Panc1 (cell line): ENCODE measurements at places on chromosomes 4 and X. TPM values are rescaled to one million over a fixed set of nuclear protein-coding genes. Genes with fewer than 3 reads are reported as not detected.

RGS12 gene
- 24.3 TPM for total RNA-seq

GRCh38 chr4:2487632-2488031 is 18.7 kb downstream of the RNF4 start:
- H3K4me3 ChIP-seq: no peak overlapping the region
- H3K27me3 ChIP-seq: no peaks in the 10 kb centered on the region
- H3K36me3 ChIP-seq: no peaks in the 10 kb centered on the region; the same call in 1 of the 2 replicates
- no peak overlapping the region for H3K27ac ChIP-seq

MSX1 gene
- 3.4 TPM for total RNA-seq

GRCh38 chr4:143618811-143619210 is 81.7 kb downstream of the FREM3 start:
- H3K27ac ChIP-seq: no peak overlapping the region
- no peaks in the 10 kb centered on the region for H3K27me3 ChIP-seq
- no peak overlapping the region for H3K4me3 ChIP-seq
- H3K36me3 ChIP-seq: no peaks in the 10 kb centered on the region

COX7B2 gene
- not detected for total RNA-seq

DNA sequence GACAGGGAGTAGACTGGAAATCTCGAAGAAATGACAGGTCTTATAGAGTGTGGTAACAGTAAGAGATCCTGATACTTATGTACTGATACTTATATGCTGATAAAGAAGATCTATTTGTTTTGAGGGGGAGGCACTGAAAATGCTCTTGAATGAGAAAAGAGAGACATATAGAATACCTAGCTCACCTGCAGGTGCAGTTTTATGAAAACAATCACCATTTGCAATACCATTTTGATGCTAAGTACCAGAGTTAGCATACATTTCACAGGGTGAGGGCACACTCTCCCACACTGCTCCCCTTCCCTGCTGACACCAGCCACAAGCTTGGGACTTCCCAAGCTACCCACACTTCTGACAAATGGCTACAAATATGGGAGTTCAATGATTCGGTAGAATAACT is 1490.1 kb upstream of the IGFBP7 start:
- no peak overlapping the region for H3K4me3 ChIP-seq
- no peak overlapping the region for H3K27ac ChIP-seq
- H3K27me3 ChIP-seq: no peaks in the 10 kb centered on the region
- H3K36me3 ChIP-seq: no peaks in the 10 kb centered on the region
- H3K4me1 ChIP-seq: no peaks in the 10 kb centered on the region

GRCh38 chr4:26015906-26016305 is 101.9 kb downstream of the SMIM20 start:
- H3K27ac ChIP-seq: no peak overlapping the region
- DNase-seq: no peak
- no peaks in the 10 kb centered on the region for H3K4me1 ChIP-seq
- no peak overlapping the region for H3K4me3 ChIP-seq

DNA sequence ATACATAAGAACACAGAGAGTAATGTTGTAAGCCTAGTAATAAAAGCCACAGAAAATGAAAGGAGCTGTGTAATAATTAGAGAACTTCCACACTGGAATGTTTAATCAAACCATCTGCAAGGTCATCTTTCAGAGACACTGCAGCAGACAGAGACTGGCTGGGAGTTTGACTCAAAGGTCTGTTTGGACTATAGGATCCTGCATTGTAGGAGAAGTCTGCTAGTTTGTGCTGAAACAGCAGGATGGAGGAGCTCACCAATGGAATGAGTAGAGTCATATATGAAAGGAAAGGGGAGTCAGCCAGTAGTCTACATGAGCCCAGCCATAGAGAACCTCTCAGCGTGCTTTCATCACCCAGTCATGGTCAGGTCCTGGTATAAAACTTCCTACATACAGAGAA is 4.5 kb upstream of the ACE2 start:
- DNase-seq: no peak
- no peaks in the 10 kb centered on the region for H3K36me3 ChIP-seq

- H3K27ac ChIP-seq: no peak overlapping the region
- H3K27me3 ChIP-seq: no peaks in the 10 kb centered on the region
- DNase-seq: no peak
- no peak overlapping the region for H3K4me3 ChIP-seq
Observed at GRCh38 chr4:173746424-173746823, 216.4 kb upstream of the HAND2 start.

DNA sequence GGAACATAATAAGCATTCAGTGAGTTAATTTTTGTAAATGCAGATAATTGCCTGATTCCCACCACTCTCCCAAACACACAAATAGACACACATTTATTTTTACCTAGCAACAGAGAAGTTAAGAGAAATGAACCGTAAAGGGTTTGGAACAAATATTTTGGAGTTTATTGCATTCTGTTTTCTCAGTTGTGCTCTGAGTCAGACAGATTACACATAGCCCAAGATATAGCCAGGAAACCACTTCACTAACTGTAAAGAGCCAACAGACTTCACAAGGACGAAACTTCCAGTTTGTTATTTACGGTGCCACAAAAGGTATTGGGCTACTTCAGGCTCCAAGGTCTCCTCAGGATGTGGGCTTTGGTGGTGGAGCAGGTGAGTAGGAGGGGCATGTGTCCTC is 217.0 kb downstream of the BMPR1B start:
- H3K27ac ChIP-seq: no peak overlapping the region
- no peaks in the 10 kb centered on the region for H3K27me3 ChIP-seq
- H3K4me3 ChIP-seq: no peak overlapping the region
- no peaks in the 10 kb centered on the region for H3K4me1 ChIP-seq

SULT1B1 gene
- 0.05 TPM for total RNA-seq

DNA sequence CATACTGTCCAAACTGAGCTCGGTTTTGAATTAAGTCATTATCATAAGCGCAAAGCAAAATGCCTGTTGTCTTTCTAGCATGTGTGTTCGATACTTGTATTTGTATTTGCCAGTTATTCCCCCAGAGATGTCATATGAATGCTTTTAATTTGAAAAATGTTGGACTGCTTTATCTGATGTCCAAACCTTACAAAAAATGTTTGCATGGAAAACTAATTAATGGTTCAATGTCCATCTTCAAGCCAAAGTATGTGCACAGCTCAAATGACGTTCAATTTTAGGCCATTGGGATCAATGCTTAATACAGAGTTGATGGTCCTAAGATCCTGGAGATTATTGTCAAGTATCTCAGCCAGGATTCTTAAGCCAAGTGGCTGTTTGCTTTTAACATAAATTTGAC is 17.2 kb upstream of the HPGDS start:
- H3K36me3 ChIP-seq: no peaks in the 10 kb centered on the region
- no peak for DNase-seq
- no peak overlapping the region for H3K27ac ChIP-seq
- H3K4me3 ChIP-seq: no peak overlapping the region

GRCh38 chr4:51831133-51831532 is 11.8 kb upstream of the DCUN1D4 start:
- no peak overlapping the region for H3K27ac ChIP-seq
- H3K36me3 ChIP-seq: no peaks in the 10 kb centered on the region
- no peak for DNase-seq
- H3K27me3 ChIP-seq: no peaks in the 10 kb centered on the region

- H3K27ac ChIP-seq: no peak overlapping the region
- no peak for DNase-seq
- H3K4me3 ChIP-seq: no peak overlapping the region
- H3K36me3 ChIP-seq: no peaks in the 10 kb centered on the region
- no peaks in the 10 kb centered on the region for H3K27me3 ChIP-seq
- no peaks in the 10 kb centered on the region for H3K4me1 ChIP-seq
Observed at GRCh38 chr4:143253166-143253565, 68.4 kb downstream of the USP38 start.

- DNase-seq: no peak
Observed at GRCh38 chr4:182216005-182216404, 27.2 kb upstream of the TENM3 start.

- DNase-seq: no peak
- H3K4me3 ChIP-seq: no peak overlapping the region
- H3K4me1 ChIP-seq: no peaks in the 10 kb centered on the region
- no peaks in the 10 kb centered on the region for H3K36me3 ChIP-seq
- H3K27ac ChIP-seq: no peak overlapping the region
- H3K27me3 ChIP-seq: no peaks in the 10 kb centered on the region
Observed at GRCh38 chr4:20119141-20119540, 132.6 kb upstream of the SLIT2 start.

DNA sequence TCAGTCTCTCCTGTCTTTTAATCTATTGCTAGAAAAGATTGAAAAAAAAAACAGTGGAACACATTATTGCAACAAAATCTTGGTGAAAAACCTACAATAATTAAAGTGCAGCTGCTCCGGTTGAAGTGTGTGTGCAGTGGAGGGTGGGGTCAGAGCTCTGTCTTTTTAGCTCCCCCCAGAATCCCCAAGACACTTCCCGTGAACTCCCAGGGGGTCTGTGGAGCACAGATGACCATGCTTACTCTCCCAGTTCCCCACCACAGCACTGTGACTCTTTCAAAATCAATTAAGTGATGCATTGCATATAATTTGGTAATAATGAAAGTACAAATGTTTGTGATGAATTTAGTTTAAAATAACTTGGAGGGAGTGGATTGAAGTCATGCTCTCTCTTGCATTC is 15.7 kb upstream of the SLC10A4 start:
- H3K4me3 ChIP-seq: no peak overlapping the region

SORBS2 gene
- 8.4 TPM for total RNA-seq

ZNF141 gene
- not detected for total RNA-seq

GRCh38 chr4:146273204-146273901 is 59.0 kb downstream of the REELD1 start:
- no peak for DNase-seq
- no peaks in the 10 kb centered on the region for H3K4me1 ChIP-seq
- no peaks in the 10 kb centered on the region for H3K27me3 ChIP-seq
- no peak overlapping the region for H3K4me3 ChIP-seq
- H3K36me3 ChIP-seq: no peaks in the 10 kb centered on the region

GRCh38 chrX:115939070-115939469 is 231.5 kb upstream of the AGTR2 start:
- H3K4me1 ChIP-seq: no peaks in the 10 kb centered on the region
- no peak overlapping the region for H3K27ac ChIP-seq
- H3K27me3 ChIP-seq: no peaks in the 10 kb centered on the region
- no peaks in the 10 kb centered on the region for H3K36me3 ChIP-seq
- DNase-seq: no peak

DNA sequence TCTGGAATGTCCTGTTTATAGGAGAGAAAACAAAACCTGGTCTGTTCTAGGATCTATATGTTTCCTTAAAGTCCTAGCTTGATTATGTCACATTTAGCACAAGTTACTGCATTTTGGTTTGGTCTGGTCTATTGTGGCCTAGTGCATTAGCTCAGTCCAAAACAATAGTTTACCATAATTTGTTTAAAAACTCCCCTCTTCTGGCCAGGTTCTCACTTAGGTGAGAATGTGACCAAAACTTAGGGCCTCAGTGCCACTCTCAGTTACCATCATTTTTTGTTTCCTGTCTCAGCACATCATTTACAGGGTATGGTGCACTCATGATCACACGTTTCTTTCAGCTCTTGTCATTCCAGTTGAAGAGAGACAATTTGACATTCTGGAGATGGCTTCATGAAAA is 378.5 kb downstream of the KLHL4 start:
- H3K27ac ChIP-seq: no peak overlapping the region
- no peak for DNase-seq
- no peaks in the 10 kb centered on the region for H3K36me3 ChIP-seq
- no peaks in the 10 kb centered on the region for H3K27me3 ChIP-seq
- no peaks in the 10 kb centered on the region for H3K4me1 ChIP-seq

GRCh38 chrX:150897421-150898320 is 797 bp downstream of the CD99L2 start:
- H3K36me3 ChIP-seq: no peaks in the 10 kb centered on the region
- peak overlapping the region; percentile 83 for H3K27ac ChIP-seq
- peak overlapping the region; percentile 80 for H3K4me3 ChIP-seq
- no peak for DNase-seq

C4orf36 gene
- 0.26 TPM for total RNA-seq

GRCh38 chr4:112926819-112927218 is 122.6 kb upstream of the ANK2 start:
- H3K4me3 ChIP-seq: no peak overlapping the region
- no peak for DNase-seq
- H3K4me1 ChIP-seq: no peaks in the 10 kb centered on the region
- H3K27me3 ChIP-seq: no peaks in the 10 kb centered on the region

GRCh38 chr4:5452156-5452555 is 256.2 kb downstream of the EVC2 start:
- H3K36me3 ChIP-seq: no peaks in the 10 kb centered on the region
- no peak for DNase-seq
- no peak overlapping the region for H3K4me3 ChIP-seq
- H3K4me1 ChIP-seq: no peaks in the 10 kb centered on the region
- H3K27me3 ChIP-seq: no peaks in the 10 kb centered on the region
- H3K27ac ChIP-seq: no peak overlapping the region

GRCh38 chr4:174869339-174869738 is 40.3 kb upstream of the GLRA3 start:
- H3K4me3 ChIP-seq: no peak overlapping the region
- no peak overlapping the region for H3K27ac ChIP-seq

- H3K27me3 ChIP-seq: no peaks in the 10 kb centered on the region
- H3K4me3 ChIP-seq: no peak overlapping the region
- peaks cover 12% of the 10 kb centered on the region; the same call in 1 of the 2 replicates for H3K36me3 ChIP-seq
- H3K27ac ChIP-seq: no peak overlapping the region
Observed at GRCh38 chrX:123884809-123885408, 25.1 kb downstream of the XIAP start.

DNA sequence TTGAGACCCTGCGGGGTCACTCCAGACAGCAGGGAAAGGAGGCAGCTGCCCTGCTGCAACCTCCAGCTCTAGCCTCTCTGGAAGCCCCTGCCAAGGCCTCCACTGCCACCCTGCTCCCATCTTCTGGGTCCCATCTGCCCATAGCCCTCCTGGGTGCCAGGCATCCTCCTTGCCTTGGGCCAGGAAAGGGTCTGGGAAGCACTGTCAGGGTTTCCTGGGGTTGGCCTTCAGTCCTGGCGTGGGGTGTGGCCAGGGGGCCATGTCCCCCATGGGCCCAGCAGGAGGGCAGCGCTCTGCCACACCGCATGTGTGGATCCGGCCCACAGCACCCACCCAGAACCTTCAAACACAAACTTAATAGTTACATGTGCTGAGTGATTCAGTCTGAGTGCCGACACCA is 3.4 kb upstream of the CPLX1 start:
- no peaks in the 10 kb centered on the region for H3K27me3 ChIP-seq
- no peak overlapping the region for H3K4me3 ChIP-seq
- no peak for DNase-seq
- H3K4me1 ChIP-seq: peaks cover 8% of the 10 kb centered on the region; the same call in 1 of the 2 replicates

- no peak overlapping the region for H3K4me3 ChIP-seq
- no peak overlapping the region for H3K27ac ChIP-seq
- no peaks in the 10 kb centered on the region for H3K27me3 ChIP-seq
- no peaks in the 10 kb centered on the region for H3K36me3 ChIP-seq
- H3K4me1 ChIP-seq: no peaks in the 10 kb centered on the region
Observed at GRCh38 chrX:94635003-94635402, 961.0 kb downstream of the FAM133A start.
